Trophoblast cell (in vitro differentiated cells and primary cell): ENCODE measurements at places on chromosomes 16 and 17.

DNA sequence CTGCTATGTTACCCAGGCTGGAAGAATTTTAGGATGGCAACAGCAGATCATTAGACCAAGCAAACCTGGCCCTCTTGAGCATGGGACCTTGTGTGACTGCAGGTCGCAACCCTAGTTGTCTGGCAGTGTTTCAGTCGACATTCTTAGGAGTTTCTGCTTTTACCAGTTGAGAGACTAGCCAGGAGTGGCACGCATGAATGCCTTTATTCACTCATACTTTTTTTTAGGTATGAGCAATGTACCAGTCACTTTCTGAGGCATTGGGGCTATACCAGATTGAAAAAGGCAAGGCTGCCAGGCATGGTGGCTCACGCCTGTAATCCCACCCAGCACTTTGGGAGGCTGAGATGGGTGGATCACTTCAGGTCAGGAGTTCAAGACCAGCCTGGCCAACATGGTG is 28.2 kb upstream of the HAS3 start:
- no peak for DNase-seq

DNA sequence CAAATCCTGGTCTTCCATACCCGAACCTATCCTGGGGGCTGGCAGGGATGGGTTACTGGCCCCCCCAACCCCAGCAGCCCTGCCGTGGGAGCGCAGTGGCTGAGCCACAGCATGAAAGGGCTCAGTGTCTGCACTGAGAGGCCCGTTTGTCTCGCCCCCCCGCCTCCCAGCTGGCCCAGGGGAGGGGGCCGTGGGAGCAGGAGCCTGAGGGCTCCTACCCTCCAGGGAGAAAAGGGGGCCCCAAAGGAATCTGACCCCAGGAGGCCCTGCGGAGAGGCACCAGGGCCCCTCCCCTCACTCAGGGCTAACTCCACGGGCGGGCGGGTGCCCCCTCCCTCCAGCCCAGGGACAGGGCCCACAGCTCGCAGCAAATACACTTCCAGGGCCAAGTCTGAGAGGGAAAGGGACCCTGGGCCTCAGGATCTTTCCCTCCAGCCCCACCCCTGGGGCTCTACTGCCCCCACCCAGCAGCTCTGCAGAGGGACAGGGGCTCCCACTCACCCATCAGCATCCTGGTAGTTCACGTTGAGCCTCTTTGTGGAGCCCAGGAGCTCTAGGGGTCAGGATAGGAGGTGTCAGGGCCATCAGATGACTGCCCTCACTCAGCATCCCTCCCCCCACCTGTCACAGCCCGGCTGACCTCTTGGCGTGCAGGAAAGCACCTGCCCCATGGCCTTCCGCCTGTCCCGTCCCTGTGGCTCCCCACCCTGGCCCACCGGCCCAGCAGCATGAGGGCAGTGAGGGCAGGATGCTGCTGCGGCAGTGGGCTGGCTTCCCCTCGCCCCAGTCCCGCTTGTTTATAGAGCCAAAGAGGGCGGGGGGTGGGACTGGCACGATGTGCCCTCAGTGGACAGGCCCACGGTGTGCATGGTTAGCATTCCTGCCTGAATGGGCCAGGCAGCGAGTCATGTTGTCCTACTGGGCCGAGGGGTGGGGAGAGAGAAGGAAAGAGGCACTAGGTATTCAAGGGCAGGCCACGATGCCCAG is 7.3 kb downstream of the CASKIN2 start:
- no peak for DNase-seq

DNA sequence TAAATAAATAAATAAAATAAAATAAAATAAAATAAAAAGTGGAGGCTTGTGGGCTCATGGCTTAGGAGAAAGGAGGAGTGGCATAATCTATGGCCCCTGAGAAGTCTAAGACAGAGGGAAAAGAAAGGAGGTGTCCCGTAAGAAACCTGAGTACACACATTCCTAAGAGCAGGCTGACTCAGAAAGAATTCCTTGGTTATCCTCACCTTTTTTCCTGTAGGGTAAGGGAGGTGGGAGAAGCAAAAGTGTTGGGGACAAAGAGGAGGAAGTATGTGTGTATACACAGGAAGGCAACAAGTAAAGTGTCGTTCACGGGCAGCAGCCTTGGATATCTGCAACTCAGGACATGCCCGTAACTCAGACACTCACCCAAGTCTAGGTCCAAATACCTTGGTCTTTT is 29.3 kb downstream of the MARF1 start:
- peak; percentile 43 for DNase-seq

DNA sequence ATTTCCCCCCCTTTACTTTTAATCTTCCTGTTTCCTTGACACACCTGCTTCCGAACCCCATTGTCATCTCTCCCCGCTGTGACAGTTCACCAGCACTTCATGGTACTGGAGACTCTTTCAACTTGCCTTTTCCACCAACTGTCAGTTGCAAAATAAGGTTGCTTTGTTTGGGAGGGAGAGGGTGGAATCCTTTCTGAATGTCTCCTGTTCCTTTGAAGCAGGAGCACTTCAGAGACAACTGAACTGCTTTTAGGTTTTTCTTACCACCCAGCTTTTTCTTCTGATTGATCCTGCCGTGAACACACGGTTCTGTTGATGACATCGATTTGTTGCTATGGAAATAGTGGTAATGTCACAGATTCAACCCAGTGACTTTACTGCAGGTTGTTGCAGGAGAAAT is 42.0 kb downstream of the RPA1 start:
- no peak for DNase-seq

DNA sequence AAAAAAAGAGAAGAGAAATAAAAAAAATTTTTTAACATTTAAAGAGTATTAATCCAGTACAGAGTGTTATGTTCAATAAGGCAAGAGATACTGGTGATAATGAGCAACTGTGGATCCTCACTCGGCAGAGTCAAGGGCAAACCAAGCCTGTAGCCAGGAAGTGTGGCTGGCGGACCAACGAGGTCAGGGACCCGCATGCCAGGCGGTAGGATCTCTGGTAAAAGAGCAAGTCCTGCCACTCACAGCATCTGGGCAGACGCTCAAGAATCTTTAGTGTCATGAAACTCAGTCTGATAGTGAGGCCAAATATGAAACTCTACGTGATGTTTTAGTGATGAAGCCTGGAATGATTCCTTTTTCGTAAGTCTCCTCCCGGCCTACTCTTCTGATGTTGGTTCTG is 8.3 kb upstream of the GEMIN4 start:
- DNase-seq = no peak

DNA sequence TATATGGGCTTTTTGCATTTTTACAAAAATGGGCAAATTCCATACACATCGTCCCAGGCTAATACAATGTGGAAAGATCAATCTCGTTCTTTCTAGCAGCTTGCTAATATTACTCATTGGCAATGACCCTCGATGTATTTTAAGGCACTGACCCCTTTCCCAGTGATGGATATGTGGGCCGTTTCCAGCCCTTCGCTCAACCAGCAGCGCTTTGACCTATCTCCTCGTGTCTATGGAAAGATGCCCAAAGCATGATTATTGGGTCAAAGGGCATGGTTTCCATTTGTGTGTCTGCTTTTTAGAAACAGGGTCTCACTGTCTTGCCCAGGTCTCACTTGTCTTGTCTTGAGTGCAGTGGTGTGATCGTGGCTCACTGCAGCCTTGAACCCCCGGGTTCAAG is 273.8 kb downstream of the MRTFB start:
- no peak for DNase-seq

DNA sequence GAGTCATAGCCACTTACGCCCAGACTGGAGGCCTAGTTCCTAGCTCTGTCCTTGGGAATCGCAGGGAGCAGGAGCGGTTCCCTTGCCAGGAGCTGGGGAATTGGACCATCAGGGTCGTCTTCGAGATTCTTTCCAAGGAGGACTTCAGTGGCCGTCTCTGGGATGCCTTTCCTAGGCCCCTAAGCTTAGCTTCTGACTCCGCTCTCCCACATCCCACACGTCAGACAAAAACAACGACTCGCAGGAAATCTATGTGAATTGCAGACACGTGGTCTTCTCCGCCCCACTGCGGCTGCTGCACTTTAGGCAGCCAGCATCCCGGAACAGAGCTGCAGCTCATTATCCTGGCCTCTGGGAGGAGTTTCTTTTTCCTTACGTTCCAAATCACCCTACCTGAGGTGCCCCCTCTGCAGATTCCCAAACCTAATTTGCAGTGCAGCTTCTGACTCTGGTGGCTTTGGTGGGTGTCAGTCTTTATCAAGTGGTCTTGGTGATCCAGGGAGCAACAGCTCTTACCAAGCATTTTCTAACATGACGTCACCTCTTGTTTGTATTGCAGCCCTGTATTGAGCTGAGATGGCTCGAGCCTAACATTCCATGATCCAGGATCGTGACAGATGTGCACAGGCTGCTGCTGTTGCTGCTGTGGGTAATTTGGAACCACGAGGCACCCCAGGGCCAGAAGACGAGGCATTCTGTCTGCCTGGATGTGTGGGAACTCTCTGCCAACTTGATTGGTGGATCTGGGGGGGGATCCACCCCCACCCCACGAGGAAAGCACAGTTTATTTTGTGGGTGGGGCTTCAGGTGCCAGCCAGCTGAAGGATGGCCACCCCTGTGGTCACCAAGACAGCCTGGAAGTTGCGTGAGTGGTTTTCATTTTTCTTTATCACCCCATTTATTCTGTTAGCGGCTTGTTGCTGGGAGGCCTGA is 1.1 kb downstream of the KATNB1 start:
- peak; percentile 77 for DNase-seq

DNA sequence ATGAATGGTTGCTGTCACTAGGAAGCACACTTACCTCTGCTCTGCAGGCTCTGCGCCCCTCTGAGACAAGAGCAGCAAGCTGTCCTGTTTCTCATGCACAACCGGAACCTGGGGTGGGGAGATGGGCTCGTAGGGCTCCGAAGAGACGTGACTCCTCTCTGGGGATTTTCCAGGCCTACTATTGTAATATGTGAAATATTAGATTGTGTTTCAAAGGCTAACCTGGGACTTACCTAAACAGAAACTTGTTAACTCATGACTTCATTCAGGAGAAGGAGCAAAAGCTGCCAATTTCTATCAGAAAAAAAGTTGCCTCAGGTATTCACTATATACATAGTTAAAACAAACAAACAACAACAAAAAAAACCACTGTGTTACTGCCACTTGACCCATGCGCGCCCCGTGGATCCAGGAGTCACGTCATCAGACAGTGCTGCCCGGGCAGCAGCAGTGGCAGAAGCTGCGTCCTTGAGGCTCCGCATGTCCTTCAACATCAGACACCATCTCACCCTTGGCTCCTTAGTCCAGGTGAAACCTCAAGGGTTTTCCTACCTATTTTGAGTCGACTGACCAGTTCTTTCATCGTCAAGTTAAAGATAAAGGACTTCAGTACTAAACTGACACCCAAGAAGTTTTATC is 49.3 kb downstream of the TTC19 start:
- no peak for DNase-seq
